ENCODE measurements at places on chromosomes 11 and 22. TPM values are rescaled to one million over a fixed set of nuclear protein-coding genes. Genes with fewer than 3 reads are reported as not detected.

PIH1D2 gene
- 1.3 TPM for total RNA-seq

PPM1F gene
- total RNA-seq, result 19.3 TPM

PARVA gene
- total RNA-seq, result 61.2 TPM

KIRREL3 gene
- total RNA-seq, result 0.08 TPM

BDNF gene
- 4.0 TPM for total RNA-seq

APOBEC3C gene
- total RNA-seq, result 24.9 TPM

EPS8L2 gene
- 3.2 TPM for total RNA-seq

ASPHD2 gene
- not detected for total RNA-seq

PAMR1 gene
- 14.5 TPM for total RNA-seq

PRR5L gene
- 1.5 TPM for total RNA-seq

PAAF1 gene
- total RNA-seq, result 11.3 TPM

CHRM1 gene
- total RNA-seq, result not detected
